ENCODE measurements at places on chromosomes 6 and 20. TPM values are rescaled to one million over a fixed set of nuclear protein-coding genes. Genes with fewer than 3 reads are reported as not detected.

- no peak for DNase-seq
These were observed 114.9 kb upstream of the PTPRT start for GRCh38 chr20:43304598-43304997.

- peak; percentile 69 for DNase-seq
These were observed at the start of gene LAMA4 for GRCh38 chr6:112253841-112254816. TSS of gene LAMA4 (minus strand) at chr6:112254567. CDS start at chr6:112254150, 417 bp downstream.

- DNase-seq, result no peak
These were observed 171.0 kb downstream of the QRSL1 start for GRCh38 chr6:106800379-106800778.

- DNase-seq, result no peak
These were observed 101.5 kb downstream of the LAMP5 start for GRCh38 chr20:9615766-9616454.

- DNase-seq, result no peak
These were observed 39.9 kb upstream of the PRDM1 start for GRCh38 chr6:106046116-106046853.

GRCh38 chr6:145569140-145569539, 166.2 kb downstream of the EPM2A start:
- DNase-seq, result no peak

HM13 gene
- 106 TPM for total RNA-seq

CNR1 gene
- 3.5 TPM for total RNA-seq

DNA sequence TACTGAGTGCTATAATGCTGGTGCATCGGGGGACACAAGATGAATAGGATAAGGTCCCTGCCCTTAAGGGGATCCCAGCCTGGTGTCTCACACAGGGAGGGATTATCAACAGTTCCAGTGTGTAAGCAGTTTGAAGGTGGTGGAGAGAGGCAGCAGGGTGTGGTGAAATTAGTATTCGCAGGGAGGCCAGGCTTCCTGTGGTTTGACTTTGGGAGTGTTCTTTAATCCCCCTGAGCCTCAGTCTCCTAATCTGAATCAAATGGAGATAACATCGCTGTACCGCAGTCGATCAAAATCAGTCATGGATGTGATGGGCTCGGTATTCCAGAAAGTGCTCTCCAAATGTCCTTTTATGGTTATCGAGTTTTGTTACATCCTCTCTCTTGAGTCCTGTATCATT, 288.1 kb upstream of the SUPT3H start:
- no peak for DNase-seq

PARD6B gene
- 5.7 TPM for total RNA-seq

DNA sequence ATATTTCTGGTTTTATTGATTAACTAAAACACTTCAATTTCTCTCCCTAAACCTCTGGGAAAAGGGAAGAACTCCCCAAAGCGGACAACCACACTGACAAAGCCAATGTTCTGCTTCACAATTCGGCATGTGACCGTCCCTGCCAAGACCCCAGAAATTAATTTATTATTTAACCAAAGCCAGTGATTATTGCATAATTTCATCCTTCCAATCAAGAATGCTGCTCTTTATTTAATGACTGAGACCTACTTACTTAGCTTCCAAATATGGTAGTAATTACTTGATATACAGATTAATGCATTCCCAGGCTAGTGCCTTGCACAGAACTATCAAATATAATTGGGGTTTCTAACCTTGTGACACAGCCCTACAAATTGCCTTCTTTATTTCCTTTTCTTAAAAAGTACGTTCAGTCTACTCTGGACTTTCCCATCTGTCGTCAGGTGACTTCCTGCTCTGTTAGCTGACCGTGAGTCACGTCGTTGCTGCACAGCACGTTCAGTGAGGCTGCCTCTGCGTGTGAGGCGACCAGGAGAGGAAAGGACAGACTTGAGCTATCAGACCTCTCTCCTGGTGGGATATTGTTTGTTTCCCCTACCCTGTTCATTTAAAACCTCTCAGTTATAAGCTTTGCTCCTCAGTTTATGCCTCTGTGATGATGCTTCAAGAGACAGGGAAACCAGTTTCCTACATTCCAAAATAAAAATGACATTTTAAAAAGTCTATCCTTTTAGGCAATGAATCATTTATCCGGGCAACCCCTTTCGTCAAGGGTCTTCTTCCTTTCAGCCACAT, 55.7 kb upstream of the TNFAIP3 start:
- DNase-seq, result peak; percentile 69

SAMD5 gene
- total RNA-seq, result 4.5 TPM

CHD6 gene
- 84.3 TPM for total RNA-seq

KHDC1L gene
- not detected for total RNA-seq

DNA sequence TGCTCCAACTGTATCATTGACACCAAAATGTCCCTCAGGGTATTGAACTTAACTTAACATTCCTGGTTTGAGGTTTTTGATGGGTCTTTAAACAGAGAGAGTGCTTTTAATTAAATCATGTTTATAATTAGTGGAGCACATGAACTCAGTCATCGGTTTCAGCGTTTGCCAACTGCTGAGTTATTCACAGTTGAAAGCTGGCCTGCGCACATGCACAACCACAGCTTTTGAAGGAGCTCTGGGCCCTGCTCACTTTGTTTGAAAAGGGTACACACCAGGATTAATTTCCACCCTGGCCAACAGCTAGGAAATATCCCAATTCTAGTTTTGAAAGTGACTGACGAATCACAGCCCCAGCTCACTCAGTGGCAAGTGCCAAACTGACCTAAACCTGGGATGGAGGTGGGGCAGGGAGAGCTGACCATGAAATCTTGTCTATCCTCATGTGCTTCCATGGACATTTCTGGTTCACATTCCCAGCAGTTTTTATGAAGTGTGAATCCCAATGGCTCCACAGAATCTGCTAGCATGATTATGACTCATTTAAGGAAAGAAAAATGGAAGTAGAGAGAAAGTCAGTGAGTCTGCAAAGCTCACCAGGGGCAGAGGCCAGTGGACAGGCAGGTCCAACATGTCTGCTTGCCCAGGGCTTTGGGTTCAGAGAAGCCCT, 247.8 kb downstream of the FNDC1 start:
- no peak for DNase-seq

SEMG1 gene
- not detected for total RNA-seq

GSTA4 gene
- 24.1 TPM for total RNA-seq

GRCh38 chr6:134689177-134689576, 260.7 kb downstream of the ALDH8A1 start:
- no peak for DNase-seq

- no peak for DNase-seq
These were observed 173.0 kb upstream of the ECI2 start for GRCh38 chr6:4308364-4308763.

DNA sequence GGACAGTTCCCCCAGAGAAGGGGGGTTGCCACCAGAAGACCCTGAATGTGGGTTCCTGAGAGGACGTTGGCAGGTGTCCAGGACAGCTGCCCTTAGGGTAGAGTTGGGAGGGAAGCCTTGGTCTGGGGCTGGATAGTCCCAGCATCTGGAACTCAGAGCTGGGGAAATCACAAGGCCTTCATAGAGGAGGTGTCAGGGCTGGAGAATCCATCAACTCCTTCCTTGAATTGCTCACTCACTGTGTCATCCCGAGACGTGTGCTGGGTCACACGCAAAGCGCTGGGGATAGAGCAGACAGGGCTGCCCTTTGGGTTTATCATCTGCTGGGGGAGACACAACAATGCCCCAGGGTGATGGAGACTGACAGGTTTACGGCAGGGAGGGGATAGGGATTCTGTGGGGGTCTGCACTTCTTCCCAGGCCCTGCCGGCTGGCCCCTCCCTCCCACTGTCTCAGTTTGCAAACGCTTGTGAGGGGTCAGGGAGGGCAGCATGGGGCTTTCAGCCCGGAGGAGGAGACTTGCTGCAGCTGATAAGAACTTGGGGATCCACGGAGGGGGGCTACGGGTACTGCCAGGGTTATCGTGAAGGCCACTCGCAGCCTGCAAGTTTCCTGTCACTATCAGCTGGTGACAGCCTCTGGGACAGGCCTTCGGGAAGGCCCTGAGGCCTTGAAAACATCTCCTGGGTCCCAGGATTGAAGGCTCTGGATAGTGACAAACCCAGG, 18.6 kb downstream of the RBM38 start:
- no peak for DNase-seq

DNA sequence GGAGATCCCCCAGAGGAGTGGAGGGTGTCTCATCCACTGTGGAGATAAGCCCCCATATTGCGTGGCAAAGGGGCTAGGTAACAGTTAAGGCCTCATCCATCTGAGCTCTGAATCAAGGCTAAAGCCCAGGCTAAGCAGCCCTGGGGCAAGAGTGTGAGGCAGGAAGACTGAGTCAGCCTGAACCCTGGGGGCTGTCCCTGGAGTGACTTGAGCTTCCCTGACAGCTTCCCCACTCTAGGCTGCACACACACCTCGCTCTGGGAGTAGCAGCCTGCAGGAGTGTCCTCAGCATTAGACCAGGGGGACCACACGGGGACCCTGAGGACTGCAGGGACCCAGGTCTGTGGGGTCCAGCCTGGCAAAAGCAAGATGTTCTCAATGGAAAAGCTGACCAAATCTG, 27.9 kb downstream of the UBD start:
- DNase-seq, result no peak

DNA sequence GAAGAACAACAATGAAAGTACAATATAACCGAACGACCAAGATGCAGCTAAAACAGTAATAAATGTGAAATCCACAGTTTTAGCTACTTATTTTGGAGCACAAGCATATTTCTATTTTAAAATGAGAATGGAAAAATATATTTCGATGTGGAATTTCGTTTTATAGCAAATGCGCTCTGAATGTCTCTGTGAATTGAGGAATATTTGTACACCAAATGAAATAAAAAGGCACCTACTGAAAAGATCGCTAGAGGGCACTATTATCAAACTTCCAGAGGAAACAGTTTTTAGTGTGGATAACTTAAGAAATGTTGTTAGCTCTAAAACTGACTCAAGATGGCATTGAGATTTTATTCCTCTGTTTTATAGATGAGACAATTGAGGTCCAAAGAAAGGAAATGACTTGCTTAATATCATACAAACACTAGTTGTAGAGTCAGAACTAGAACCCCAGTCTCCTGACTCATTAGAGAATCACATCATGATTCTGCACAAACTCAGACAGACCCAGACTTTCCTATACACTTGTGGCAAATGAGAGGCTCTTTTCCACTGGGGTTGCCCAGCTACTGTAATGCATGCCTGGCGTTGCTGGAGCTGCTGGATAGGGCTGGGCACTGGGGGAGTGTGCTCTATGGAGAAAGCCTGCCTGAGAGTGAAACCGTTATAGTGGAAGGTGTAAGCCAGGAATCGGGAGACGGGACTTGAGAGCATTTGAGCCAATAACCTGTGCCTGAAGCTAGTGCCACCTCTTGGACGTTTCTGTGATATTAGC, 51.9 kb downstream of the GCLC start:
- no peak for DNase-seq

GRCh38 chr20:1854246-1854645, 41.0 kb upstream of the SIRPA start:
- DNase-seq, result no peak

GRCh38 chr6:85764844-85765243, 122.2 kb upstream of the SYNCRIP start:
- no peak for DNase-seq

- no peak for DNase-seq
These were observed 22.5 kb upstream of the ADRM1 start for GRCh38 chr20:62280303-62280702.

GRCh38 chr6:25414168-25414567, 135.0 kb downstream of the CARMIL1 start:
- no peak for DNase-seq

MYL9 gene
- total RNA-seq, result 709 TPM

RNF144B gene
- total RNA-seq, result 19.0 TPM
